ENCODE measurements at places on chromosomes 13 and 19.
A peak's percentile ranks its signal among the peaks of the same experiment; 100 is the strongest.

GRCh38 chr13:97549201-97549600 lies 115.2 kb downstream of the RAP2A start:
- DNase-seq: no peak

GRCh38 chr19:46357846-46358583 lies 11.1 kb downstream of the PPP5C start:
- no peak for DNase-seq

GRCh38 chr13:51715613-51716012 lies 88.3 kb downstream of the DHRS12 start:
- no peak for DNase-seq

DNA sequence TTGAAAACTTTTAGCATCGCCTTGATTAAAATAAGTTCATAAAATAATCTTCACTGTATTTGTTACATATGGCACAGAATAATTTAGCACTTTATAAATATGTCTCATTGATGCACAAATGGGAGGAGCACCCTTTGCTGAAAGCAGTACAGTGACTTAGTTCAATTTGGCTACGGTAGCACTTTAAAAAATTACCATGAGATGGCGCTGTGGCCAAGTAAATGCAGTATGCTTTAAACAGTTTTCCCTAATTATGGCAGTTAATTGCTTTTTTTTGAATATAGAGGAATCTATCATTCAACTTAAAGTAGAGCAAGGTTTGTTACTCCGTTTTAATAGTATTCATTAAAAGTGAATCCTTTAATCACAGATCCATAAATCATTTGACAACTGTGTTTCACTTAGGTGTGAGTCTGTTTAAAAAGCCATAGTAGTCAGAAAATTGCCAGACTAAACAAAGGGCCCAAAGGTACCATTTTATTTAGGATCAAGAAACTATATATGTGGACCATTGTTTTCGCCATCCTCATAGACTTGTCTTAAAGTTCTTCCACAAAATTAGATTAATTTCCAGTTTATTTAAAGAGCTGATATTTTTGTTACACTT lies 34.7 kb upstream of the ESD start:
- DNase-seq: peak; percentile 58

DNA sequence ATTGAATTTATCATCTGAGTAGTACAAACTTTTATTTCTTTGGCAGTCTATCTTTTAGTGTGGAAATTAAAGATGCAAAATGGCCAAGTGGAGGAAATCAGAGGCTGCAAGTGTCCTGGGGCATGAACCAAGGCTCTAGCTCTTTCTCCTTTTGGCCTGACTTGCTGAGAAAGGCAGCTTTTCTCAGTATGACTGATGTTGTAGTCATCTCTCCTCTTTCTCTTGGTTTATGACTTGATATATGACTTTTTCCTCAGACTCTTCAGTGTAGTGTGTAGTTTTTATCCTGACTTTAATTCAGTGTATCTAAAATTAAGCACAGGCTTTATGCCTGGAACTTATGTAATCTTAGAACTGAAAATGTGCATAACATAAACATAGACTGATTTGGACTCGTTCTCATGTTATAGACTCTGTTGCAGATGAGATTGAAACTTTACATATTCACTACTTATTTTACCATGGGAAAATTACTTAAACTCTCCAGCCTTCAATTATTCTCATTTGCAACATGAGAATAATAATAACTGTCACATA lies 65.7 kb downstream of the SLITRK5 start:
- no peak for DNase-seq

- peak; percentile 37 for DNase-seq
These were observed 1.7 kb downstream of the ANO8 start for GRCh38 chr19:17332677-17333581.

GRCh38 chr19:43699506-43700394 lies 16.1 kb upstream of the IRGC start:
- no peak for DNase-seq

DNA sequence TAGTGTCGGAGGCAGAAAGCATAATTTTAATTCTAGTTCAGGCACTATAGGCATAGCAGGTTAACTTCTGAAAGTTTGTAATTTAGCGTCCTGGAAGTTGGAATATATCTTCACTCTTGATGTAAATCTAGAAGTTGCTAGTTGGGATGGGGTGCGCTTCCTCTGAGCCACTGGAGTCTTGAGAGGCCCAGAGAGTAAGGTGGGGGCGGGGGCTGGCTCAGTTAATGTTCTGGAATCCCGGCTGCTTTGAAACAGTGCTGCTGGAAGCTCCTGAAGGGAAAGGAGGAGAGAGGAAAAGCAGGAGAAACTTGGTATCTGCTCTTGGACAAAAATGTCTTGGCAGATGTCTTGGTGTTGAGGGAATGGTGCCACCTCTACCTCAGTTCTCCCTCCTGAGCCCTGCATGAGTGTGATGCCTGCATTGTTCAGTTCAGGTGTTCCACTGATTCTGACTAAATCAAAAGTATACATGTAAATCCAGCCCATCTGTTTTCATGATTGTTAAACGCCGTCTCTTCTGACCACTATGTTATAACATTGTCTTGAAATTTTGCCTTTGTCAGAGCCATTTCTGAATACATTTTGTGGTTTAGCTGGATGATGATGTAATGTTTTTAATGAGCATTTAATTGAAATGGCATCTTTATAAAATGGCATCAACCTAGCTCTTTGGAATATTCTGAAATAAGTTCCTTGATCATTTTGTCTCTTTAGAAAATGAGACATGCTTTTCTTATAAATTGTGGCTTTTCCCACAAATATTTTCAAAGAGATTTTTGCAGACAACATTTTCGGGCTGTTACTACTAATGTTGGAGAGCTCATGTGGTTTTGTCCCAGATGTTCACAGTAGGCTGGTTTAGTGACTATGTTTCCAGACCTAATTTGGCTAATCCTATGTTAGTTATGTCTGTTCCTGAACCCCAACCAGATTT lies 202.7 kb downstream of the SHISA2 start:
- DNase-seq: no peak

DNA sequence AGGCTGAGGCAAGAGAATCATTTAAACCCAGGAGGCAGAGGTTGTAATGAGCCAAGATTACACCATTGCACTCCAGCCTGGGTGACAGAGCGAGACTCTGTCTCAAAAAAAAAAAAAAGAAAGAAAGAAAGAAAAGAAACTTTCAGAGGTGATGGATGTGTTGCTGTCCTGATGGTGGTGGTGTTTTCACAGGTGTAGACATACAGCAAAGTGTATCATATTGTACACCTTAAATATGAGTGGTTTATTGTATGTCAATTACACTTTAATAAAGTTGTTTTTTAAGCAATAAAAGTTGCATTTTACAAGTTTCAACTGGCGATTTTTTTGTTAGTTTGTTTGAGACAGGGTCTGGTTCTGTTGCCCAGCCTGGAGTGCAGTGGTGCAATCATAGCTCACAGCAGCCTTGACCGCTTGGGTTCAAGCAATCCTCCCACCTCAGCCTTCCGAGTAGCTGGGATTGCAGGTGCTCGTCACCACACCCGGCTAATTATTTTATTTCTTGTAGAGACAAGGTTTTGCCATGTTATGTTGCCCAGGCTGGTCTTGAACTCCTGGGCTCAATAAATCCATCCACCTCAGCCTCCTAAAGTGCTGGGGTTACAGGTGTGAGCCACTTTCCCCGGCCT lies 13.5 kb upstream of the INSR start:
- DNase-seq: no peak

GRCh38 chr19:44987148-44987675 lies 14.1 kb upstream of the RELB start:
- DNase-seq: no peak

GRCh38 chr13:49533591-49534269 lies 38.0 kb downstream of the PHF11 start:
- no peak for DNase-seq

DNA sequence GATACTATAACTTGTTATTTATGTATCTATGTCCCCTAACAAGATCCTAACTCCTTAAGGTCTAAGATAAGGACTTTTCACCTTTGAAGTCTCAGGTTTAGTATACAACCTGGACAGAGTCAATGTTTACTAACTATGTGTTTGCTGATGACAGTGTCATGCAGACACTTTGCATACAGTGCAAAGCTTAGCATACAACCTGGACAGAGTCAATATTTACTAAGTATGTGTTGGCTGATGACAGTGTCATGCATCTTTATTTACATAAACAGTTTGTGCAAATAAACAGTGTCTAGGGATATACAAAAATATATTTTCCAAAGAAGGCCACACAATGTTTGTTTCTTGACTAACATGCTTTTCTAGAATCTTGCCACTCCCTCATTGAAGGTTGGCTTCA lies 34.7 kb downstream of the DCT start:
- no peak for DNase-seq

- DNase-seq: no peak
These were observed 79.4 kb upstream of the VSTM2B start for GRCh38 chr19:29446361-29446760.

DNA sequence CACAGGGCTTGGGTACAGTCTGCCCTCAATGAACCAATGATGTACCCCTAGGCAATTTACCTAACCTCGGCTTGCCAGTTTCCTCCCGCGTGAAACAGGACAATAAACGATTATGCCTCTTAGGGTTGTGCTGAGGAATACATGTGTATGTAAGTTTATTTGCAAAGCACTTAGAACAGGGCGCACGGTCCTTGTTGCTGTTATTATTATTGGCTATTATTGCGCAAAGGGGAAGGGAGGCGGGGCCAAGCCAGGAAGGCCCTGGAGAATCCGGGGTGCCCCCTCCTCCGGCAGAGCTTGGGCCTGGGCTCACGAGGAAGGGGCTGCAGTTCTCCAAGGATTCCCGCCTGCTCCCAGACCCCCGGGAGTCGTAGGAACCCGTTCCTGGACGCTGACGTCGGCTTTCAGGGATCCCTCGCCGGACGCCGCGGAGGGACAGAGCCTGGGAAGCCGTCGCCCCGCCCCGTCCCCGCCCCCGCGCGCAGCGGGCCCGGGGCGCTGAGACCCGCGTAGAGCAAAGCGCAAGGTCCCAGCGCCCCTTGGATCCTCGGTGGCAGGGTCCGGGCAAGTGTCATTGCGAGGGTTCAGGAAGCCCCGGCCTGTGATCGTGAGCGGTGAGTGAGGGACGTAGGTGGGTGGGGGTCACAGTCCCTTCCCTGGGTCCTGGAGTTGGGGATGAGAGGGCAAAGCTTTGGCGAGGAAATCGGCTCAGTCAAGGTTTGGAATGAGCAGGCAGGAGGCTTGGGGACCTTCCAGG lies at the start of gene TMEM91:
TSS of gene TMEM91 (plus strand) at position 293 of the 757 bp plus-strand sequence. CDS start 1,777 bp downstream, outside the sequence.
- no peak for DNase-seq

GRCh38 chr19:42081584-42082203 lies 5.7 kb downstream of the ZNF574 start:
- peak; percentile 21 for DNase-seq

- DNase-seq: no peak
These were observed 820.5 kb upstream of the ATXN8OS start for GRCh38 chr13:69287050-69287698.

DNA sequence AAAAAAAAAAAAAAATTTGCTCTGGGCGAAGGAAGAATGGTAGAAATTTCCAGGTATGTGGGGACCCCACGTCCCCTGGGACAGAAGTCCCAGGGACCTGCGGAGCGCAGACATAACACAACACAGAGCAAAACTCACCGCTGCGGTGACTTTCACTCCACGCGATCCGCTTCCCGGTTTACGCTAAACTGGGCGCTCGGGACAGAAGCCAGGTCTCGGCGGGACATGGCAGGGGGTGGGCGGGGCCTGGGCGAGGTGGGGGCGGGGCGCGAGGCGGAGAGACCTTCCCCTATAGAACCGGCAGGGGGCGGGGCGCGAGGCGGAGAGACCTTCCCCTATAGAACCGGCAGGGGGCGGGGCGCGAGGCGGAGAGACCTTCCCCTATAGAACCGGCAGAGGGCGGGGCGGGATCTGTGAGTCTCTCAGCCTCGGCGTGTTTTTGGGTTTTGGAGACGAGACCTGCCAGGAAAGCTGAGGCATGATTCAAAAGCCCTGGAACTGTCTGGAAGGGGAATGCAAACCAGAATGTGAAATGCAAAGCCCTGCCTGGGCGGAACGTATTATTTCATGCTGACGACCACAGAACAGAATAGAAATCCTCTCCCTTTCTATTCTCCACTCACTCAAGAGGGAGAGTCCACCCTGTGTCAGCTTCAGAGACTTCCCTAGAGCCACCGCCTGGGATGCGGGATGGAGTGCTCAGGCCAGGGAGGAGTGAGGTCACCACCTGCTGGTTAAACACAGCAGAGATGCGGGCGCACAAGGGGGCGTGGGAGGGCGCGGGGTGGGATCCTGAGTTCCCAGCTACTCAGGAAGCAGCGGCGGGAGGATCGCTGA lies 20.2 kb upstream of the ERVV-1 start:
- DNase-seq: peak; percentile 59

DNA sequence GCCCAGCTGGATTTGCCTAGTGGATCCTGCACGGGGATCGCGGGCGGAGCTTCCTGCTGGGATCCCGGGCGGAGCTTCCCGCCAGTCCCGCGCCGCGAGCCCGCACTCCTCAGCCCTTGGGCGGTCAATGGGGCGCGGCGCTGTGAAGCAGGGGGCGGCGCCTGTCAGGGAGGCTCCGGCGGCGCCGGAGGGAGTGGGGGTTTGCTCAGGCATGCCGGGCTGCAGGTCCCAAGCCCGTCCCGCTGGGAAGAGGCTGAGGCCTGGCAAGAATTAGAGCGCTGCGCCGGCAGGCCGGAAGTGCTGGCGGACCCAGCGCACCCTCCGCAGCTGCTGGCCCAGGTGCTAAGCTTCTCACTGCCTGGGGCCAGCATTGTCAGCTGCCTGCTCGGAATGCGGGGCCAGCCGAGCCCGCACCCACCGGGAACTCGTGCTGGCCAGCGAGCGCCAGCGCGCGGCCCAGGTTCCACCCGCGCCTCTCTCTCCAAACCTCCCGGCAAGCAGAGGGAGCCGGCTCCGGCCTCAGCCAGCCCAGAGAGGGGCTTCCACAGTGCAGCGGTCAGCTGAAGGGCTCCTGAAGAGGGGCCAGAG lies 119.6 kb downstream of the PRR20E start:
- DNase-seq: no peak

DNA sequence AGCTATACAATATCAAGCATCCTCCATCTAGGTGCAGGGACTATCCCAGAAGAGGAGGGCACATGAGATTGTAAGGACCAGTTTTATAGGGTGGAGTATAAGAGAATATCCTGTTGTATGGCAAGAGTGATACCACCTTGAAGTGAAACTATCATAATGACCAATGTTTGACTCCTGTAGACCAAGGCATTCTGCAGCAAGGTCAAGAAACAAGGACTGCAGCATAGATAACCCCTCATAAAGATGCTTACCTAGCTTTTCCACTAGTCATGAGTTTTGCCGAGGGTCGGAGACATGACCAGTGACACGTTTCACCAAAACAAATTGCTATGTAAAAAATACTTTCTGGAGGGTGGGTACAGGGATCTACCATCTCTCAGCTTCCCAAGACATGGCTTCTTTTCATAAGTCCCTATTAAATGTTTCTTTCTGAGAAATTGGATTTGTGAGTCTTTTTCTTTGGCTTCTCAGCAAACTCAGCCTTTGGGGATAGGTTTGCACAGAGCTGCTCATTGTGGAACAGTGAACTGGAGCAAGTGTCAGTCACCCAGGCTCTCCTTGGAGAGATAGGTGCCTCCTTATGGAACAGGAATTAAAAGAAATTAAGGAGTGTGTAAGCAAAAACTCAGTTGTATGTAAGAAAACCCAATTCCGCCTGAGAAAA lies 28.2 kb upstream of the CYSLTR2 start:
- no peak for DNase-seq
